Posterior vena cava (tissue), 2 donors: ENCODE measurements at places on chromosomes 5 and 9.

- DNase-seq: no peak
Measured at GRCh38 chr5:74314906-74315305, 325.6 kb downstream of the ENC1 start.

DNA sequence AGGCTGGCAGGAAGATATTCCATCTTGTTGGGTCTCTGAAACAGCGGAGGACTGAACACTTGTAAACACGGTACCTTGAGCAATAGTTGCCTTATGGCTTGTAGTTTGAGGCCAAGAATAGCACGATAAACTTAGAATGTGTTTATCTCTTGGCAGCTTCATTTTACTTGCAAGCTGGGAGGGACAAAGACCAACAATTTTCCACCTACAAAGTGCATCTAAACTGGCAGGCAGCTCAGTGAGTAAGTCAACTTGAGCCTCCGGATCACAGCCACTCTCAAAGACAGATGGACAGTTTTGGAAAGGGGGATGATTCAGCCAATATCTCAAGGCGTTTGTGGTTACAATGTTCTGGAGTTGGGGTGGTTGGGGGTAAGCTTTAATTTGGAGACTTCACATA lies 652.6 kb downstream of the CETN3 start:
- DNase-seq: no peak

GRCh38 chr5:176530983-176531901 lies 6.0 kb downstream of the RNF44 start:
- peak; percentile 63 for DNase-seq

GRCh38 chr9:106890608-106891007 lies 27.6 kb downstream of the ZNF462 start:
- DNase-seq: no peak

- no peak for DNase-seq
Measured at GRCh38 chr5:26054594-26054993, 983.8 kb downstream of the CDH9 start.
